Stimulated activated CD4-positive, alpha-beta T cell treated with anti-CD3 and anti-CD28 coated beads, TNF-alpha, amount 100 ng/mL, for 1 hour (primary cell): ENCODE measurements at places on chromosomes 1 and 21.

- no peak for DNase-seq
Observed at GRCh38 chr1:218658269-218658668, 313.1 kb downstream of the TGFB2 start.

GRCh38 chr1:183567584-183567983 is 22.7 kb downstream of the NCF2 start:
- DNase-seq = no peak

DNA sequence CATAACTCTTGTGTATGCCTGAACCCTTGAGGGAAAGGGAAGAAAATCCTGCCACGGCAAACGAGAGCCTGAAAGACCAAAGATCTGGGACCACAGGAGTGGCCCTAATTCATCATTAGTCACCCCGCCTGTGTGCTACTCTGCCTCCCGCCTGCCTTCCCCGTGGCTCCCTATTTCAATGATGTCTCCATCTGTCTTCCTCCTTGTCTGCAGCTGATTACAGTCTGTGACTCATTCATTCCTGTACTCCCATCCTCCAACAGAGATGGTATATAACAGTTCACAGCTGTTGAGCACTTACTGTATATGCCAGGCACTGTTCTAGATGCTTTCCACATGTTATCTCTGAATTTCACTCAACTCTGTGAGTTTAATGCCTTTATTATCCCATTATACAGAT is 96.6 kb downstream of the SEC16B start:
- no peak for DNase-seq

DNA sequence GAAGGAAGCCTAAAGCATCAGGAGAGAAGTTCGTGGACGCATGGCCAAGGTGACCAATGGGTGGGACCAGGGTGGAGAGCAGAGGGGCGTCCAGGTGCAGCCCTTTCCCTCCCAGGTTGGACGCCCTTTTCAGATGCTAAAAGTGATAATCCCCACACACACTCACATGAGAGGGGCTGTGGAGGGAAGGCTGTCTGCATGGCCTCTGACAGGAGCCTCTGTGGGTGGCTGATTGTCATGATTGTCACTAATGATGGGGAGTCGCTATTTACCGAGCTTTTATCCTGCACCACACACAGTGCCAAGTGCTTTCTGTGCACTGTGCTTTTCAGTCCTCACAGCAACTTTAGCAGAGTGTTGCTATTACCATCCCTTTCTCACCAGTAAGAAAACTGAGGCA is 27.1 kb upstream of the C1QA start:
- DNase-seq = no peak

GRCh38 chr1:157496121-157496526 is 56.2 kb downstream of the FCRL5 start:
- DNase-seq = no peak

DNA sequence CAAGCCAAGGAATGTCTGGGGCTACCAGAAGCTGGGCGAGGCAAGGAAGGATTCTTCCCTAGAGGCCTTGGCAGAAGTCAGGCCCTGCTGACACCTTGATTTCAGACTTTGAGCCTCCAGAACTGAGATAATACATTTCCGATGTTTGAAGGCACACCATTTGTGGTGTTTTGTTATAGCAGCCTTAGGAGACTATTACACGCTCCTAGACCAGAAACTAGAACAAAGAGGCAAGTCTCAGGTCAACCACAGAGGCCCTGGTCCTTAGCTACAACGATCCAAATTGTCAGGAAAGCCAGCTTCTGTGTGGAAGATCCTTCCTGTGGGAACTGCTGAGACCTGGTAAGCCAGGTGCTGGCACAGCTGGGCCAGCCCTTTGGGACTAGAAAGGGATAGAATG is 19.7 kb upstream of the AHCTF1 start:
- no peak for DNase-seq

DNA sequence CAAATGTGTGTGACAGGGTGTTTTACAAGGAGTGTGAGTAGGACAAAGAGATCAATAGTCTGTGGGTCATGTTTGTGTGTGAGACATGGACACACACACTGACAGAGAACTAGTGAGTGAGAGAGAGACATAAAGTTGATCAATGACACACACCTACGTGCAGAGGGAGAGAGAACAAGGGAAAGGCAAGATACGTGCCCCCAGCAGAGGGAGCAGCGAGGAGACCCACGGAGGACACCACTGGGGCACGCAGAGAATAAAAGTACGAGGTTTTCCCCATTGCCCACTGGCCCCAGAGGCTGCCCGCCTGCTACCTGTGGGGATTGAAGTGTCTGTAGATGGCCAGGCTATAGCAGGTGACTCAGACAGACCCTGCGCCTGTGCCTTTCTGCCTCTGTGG is 130.2 kb upstream of the CSF3R start:
- DNase-seq = no peak

DNA sequence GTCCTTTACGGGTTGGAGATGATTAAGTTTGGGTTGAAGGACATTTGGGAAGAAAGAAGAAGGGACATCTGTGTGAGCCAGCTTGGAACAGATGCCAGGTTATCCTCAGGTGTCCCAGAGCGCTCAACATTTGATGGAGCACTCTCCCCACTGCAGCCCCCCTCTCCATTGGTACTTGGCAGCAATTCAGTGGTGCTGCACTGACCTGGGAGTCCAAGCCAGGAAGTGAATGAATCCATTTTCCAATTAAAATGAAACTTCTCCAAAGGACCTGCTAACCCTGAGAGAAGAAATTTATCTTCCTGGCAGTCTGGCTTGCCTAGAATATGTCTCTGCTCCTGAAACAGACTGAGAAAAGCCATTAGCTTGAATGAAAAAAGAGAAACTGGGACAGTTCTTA is 67.1 kb downstream of the FGGY start:
- no peak for DNase-seq

DNA sequence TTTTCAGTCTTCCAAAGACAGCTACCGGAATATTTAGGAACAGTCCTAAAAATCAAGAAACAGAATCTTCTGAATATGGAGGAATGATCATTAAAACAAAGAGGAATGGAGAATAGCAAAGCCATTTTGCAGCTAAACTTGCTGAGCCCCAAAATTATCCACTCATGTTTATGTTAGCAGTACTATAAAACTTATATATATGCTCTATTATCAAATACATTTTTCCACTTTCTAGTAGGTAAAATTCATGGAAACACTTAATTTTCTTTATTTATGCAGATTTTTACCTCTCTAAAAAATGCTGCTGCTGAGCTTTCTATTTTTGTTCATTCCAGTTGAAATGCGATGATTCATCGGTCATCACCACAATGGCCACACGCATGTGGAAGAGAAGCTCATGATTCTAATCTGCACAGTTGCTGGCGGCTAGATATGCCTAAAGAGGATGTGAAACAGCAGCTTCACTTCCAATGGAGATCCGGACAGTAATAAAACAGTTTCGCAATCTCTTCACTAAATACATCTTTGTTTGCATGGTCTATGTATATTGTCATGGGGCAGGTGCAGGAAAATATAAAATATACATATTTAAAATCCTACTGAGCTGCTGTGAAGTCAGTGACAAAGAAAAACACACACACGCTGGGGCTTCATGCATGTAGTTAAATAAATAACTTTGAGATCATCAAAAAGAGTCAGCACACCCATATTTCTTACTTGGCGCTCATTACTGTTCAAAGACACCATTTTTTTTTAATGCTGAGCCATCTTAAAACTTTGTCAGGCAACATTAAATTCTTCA is 292.2 kb downstream of the SMYD3 start:
- DNase-seq = no peak

- no peak for DNase-seq
Observed at GRCh38 chr1:25765923-25766589, 33.9 kb upstream of the SELENON start.

DNA sequence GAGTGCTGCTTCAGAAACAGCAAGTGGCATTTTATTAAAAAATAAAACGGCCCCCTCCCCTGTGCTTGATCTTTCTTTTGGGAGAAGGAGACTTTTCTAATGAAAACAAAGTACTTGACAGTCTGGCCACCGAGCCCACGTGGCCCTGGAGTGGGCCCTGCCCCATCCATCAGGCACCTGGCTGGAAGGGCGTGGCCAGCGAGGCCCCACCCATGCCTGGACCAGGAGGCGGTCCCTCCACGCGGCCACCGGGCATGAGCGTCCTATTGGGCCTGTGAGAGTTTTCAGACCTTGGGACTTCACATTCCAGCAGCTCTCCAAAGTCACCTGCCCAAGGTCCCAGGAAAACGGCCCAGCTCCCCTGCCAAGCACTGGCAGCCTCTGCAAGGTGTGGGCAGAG is 144.7 kb downstream of the CASZ1 start:
- DNase-seq = no peak

- no peak for DNase-seq
Observed at GRCh38 chr1:89986020-89986419, 8.9 kb upstream of the ZNF326 start.

DNA sequence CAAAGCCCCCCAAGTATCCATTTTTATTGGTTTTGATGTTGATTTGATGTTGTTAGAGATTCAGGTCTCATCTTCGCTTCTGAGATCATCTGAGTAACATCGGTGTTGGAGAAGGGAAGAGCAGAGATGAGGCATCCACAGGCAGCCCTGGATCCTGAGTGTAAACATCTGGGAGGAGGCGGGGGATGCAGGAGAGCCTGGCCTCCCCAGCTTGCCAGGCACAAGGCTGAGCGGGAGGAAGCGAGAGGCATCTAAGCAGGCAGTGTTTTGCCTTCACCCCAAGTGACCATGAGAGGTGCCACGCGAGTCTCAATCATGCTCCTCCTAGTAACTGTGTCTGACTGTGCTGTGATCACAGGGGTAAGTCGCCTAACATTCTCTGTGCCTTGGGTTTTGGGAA is at the start of gene PROK1:
PROK1 (plus strand) TSS at position 221 of the 400 bp plus-strand sequence; CDS start at position 289, 68 bp downstream.
- no peak for DNase-seq

GRCh38 chr1:37040261-37040660 is 5.9 kb upstream of the GRIK3 start:
- no peak for DNase-seq
